ENCODE measurements at places on chromosomes 7 and 10.

GRCh38 chr10:104326991-104327610 is 11.2 kb downstream of the ITPRIP start:
- no peak for DNase-seq

DNA sequence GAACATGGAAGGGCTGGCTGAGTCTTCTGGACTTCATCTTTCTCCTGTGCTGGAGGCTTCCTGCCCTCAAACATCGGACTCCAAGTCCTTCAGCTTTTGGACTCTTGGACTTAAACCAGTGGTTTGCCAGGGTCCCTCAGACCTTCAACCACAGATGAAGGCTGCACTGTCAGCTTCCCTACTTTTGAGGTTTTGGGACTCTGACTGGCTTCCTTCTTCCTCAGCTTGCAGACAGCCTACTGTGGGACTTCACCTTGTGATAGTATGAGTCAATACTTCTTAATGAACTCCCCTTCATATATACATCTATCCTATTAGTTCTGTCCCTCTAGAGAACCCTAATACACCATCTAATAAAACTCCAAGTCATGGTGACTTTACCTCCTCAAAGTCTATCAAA is 4.0 kb upstream of the CLEC5A start:
- no peak for DNase-seq

GRCh38 chr7:141042222-141043193 is 27.8 kb upstream of the MRPS33 start:
- no peak for DNase-seq

DNA sequence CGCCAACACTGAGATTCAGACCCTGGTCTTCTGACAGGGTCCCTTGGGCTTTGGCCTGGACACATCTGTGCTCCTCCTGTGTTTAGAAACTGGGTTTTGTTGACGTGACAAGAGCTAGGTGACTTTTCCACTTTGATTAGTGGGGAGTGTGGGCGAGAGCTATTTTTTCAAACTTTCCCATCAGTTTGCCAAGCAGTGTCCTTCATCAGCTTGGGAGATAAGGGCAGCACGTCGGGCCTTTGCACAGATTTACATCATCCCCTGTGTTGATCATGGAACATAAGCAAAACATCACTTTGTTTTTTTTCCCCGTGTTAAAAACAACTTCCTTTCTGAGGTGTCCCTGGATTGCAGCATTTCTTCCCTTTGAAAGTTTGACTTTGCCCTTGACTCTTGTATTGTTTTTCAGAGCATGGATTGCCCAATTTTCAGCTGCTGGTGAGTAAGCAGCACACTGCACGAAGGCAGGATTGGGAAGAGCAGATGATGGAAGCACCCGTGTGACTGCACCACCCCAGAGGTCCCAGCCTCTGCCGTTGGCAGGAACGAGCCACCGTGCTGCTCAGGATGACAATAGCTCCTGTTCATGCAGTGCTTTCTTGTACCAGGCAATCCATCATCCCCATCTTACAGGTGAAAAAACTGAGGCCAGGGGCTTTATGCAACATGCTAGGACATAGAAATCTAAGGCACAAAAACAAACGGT is 6.4 kb upstream of the IGFBP1 start:
- no peak for DNase-seq

- DNase-seq, result no peak
These were observed 85.9 kb downstream of the MAD1L1 start for GRCh38 chr7:2146676-2147472.

Data from activated CD4-positive, alpha-beta memory T cell treated with anti-CD3 and anti-CD28 coated beads for 36 hours (primary cell).